ENCODE measurements at places on chromosomes 7 and 10.

GRCh38 chr7:2244404-2244995, 2.5 kb downstream of the NUDT1 start:
- DNase-seq: no peak

DNA sequence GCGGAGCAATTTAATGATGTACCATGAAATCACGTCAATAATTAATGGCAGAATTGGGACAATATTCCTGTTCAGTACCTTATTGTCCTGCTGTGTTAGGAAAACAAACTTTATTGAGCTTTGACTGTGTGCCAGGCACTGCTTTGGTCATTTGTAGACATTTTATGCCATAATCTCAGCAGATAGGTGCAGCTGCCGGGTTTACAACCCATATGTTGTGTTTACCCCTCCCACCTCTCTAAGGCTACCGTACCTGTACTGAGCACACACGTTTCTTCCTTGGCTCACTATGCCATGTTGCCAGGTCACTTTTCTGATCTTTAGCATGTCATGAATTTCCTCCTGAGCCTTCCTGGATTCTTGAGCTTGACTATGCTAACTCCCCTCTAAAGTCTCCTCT, 422.2 kb downstream of the PHTF2 start:
- DNase-seq: no peak

GRCh38 chr10:93503075-93503474, 6.7 kb downstream of the CEP55 start:
- no peak for DNase-seq

GRCh38 chr7:52565974-52566373, 469.5 kb upstream of the POM121L12 start:
- DNase-seq: no peak

DNA sequence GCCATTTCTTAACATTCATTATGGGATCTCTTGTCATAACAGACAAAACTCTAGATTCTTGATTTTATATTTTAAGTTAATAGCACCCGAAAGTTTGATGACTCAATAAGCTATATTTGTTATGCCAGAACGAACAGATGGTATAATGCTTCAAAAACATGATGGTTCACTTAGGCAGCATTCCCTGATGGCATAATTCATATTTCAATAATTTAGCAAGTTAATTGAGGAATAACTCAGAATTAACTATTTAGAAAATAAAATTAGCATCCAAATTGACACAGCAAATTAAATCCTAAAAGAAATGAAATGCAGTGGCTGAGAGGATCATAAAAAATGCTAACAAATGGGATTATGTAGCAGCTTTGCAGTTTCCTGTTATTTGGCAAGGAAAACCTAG, 260.8 kb upstream of the MBL2 start:
- DNase-seq: no peak

DNA sequence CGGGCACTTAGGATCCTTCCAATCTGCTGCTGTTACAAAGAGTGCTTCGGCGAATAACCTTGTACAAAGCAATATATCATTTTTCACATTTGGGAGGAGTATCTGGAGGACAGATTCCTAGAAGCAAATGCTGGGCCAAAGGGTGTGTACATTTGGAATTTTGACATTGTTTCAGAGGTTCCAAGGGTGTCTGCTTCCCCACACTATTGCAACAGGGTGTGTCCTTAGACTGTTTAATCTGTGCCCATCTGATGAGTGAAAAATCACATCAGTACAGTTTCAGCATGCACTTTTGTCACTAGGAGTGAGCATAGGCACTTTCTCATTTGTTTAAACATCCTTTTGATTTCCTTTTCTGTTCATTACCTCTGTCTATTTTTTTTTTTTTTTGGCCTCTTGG, 8.6 kb upstream of the ELFN1 start:
- DNase-seq: no peak

- DNase-seq: no peak
Observed at GRCh38 chr7:150732786-150733481, 4.3 kb upstream of the GIMAP5 start.

DNA sequence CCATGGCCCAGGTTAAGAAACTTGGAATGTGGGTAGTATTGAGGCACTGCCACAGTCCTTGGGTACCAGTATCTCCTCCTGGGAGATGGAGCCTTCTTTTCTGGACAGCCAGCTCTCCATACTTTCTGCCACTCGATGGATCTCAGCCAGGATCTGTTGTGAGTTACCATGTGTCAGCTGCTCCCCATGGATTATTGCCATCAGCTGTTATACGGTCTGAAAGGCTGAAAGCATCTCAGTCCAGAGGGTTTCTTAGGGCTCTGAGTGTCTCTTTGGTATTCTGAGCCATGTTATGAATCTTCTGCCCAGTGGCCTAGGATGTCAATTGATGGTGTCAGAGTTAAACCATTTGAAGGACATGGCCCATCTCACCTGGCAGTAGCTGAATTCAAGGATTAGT, 197.5 kb downstream of the C7orf25 start:
- DNase-seq: no peak

DNA sequence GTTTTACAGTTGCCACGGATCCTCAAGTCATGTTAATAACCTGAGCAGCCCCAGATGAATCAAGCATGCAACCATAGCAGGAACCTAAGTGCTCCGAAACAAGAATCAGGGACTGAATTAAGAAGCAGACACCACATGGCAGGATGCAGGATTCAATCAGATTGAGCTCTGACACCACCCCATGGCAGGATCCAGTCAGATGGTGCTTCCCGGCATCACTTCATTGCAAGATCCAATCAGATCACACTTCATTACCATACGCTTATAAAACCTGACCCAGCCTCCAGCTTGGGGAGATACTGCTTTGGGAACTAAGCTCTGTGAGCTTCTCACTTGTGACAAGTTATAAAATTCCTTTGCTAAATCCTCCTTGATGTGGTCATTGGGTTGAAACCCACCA, 55.3 kb downstream of the ABCB4 start:
- DNase-seq: no peak

DNA sequence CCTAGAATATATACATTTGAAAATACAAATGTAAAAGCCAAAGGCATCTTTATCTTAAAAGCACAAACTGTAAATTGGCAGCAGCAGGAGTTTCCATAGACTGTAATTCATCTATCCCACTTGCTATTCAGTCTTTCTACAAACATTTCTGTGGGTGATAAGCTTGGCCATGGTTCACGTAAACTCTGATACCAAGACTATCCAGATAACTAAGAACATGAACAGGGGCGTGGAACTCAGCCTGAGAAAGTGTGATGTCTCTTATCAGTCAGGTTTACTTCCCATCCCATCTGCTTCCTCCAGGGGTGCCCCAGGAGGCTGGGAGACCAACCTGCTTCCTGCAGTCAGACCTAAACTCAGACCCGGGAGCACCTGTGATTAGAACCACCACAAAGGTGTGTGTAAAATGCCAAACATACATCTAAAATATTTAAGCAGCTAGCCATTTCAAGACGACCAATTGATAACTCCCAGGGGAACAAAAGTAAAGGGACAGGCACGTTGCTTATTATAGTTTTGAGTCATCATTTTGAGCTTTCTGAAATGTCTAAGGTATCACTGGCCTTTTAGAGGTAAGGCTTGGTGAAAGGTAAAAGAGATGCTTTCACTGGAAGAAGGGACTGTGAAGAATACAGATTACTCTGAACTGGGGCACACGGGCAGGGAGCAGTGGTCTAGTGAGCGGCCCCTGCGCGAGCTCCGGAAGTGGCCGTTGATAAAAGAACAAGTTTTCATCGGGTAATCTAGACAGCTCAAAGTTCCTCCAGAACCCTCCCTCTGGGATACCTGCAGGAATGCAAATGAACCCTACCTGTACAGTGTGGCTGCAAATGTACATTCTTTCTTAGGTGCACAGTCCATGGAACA, 51.5 kb downstream of the RSU1 start:
- no peak for DNase-seq

GRCh38 chr10:125756853-125757487, 18.7 kb downstream of the MMP21 start:
- DNase-seq: no peak

DNA sequence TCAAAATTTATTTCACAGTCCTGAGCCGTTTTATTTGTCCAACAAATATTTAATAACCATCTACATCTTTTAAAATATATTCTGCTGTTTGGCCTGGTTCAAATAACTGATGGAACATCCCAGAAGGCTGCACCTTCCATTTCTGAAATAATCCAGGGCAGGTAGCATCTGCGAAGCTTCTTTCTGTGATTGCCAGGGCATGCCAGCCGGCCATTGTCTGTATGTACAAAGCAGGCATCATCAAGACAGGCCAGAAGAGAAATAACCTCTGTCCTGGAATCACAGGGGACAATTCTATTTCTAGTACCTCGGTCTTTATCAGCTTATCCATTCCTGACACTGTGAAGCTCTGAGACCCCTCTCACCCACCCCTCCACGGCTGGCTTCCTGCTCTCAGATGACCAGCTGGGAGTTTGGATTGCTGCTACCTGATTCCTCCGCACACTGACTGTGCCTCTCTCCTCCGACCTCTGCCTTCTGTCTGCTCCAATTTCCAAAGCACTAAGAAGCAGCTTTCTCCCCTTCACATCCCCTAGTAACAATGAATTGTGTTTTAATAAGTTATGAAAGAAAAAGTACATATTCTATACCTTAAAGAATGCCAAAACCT, 8.0 kb downstream of the DGKI start:
- DNase-seq: no peak

GRCh38 chr7:108049962-108050361, 47.0 kb upstream of the LAMB1 start:
- DNase-seq: no peak

- no peak for DNase-seq
Observed at GRCh38 chr10:58393317-58393716, 8.1 kb downstream of the TFAM start.

DNA sequence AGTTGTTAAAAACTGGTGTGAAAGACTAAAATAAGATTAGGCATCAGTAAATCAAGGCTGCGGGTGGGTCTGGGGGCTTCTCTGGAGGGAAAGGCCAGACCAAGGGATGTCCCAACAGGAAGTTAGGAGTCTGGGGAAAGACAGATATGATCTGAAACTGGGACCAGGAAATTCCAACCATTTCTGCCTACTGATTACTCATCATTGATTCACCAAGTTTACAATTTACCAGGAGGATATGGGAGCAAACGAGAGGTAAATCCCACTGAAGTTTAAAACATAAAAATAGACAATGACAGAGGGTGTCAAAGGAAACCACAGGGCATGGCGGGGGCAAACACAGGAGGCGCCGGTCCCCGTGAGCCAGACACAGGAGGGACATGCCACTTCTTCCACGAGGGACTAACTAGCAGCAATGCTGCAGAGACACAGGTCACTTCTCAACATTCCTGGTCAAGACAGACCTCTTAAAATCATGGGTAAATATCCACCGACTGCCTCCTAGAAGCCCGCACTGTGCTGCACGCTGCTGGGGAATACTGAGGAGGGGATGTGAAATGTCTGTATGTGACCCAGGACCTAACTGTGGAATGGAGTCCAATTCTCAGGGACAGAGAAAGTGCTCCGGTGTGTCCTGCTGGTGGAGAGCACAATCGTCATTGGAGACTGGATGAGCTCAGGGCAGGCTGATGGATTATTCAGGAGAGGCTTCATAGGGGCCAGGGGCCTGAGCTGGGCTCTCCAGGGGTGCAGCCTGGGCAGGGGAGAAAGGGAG, 153.4 kb upstream of the KLF14 start:
- DNase-seq: peak; percentile 93

GRCh38 chr10:79381804-79382221, 34.5 kb downstream of the PPIF start:
- peak; percentile 79 for DNase-seq

- DNase-seq: no peak
Observed at GRCh38 chr7:130947792-130948580, 214.0 kb upstream of the KLF14 start.

- peak; percentile 10 for DNase-seq
Observed at GRCh38 chr10:52539463-52539862, 225.4 kb downstream of the DKK1 start.

GRCh38 chr7:7002418-7003062, 176.5 kb upstream of the CCZ1B start:
- no peak for DNase-seq

DNA sequence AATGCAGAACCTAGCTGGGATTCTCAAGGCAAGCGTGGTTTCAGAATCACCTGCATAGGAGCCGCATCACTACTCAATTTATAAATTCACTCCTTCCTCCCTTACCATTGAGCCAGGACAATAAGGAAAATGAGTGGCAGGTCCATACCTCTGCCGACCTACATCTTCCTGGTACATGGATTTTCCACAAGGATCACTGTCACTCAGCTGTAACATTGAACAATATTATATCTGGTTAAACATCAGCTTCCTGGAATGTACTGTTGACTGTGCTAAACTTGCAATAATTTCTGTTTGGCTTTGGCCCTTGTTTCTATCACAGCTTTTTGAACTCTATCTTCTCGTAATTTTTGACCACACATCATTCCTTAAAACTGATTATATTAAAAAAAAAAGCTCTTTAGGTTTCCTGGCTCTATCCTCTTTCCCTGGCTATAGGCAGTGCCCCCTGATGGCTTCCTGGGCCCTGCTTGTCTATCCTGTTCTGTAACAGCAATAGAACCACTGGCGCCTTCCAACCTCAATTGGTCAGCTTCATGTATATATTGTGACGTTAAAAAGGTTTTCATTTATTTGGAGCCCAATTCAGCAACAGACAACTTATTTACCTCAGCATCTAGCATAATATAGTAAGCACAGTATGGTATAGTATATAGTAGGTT, 59.2 kb downstream of the RNLS start:
- DNase-seq: no peak

DNA sequence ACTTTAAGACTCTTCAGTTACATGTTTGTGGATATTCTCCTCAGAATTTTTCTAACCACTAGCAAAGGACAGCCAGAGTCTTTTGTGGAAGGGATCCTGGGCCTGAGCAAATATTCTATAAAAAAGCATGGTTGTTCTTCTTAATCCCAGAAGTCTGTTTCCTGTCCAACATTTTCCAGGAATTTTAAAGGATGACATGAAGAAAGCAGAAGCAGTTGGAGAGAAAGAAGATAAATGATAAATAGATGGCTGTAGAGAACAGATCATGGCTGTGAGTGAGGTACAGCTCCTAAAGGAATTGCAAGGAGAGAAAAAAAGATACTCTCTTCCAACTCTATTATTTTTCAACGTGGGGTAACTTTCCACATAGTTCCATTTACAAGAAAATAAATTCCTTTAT, 91.8 kb upstream of the STEAP4 start:
- DNase-seq: no peak

DNA sequence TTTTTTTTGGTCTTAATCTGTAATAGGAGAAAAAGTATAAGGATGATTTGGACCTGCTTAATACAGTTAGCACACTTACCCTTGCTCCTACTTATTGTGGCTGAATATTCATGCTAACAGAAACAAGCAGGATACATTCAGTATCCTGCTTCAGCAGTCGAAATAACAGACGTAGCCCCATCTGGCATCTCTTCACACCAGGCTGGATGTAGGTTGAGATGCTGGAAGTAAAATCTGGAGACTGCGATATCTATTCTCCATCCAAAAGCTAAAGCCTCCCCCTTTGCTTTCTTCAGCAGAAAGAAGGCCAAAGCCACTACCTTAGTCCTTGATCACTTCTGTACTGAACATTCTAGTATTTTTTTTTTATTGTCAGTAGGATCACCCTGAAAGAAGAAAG, 537.4 kb downstream of the AUTS2 start:
- no peak for DNase-seq

- peak; percentile 42 for DNase-seq
Observed at GRCh38 chr10:297567-297966, 162.3 kb downstream of the ZMYND11 start.
